ENCODE measurements at places on chromosomes 7 and 10.

GRCh38 chr10:35635576-35635975, 6.5 kb downstream of the FZD8 start:
- no peak for DNase-seq

DNA sequence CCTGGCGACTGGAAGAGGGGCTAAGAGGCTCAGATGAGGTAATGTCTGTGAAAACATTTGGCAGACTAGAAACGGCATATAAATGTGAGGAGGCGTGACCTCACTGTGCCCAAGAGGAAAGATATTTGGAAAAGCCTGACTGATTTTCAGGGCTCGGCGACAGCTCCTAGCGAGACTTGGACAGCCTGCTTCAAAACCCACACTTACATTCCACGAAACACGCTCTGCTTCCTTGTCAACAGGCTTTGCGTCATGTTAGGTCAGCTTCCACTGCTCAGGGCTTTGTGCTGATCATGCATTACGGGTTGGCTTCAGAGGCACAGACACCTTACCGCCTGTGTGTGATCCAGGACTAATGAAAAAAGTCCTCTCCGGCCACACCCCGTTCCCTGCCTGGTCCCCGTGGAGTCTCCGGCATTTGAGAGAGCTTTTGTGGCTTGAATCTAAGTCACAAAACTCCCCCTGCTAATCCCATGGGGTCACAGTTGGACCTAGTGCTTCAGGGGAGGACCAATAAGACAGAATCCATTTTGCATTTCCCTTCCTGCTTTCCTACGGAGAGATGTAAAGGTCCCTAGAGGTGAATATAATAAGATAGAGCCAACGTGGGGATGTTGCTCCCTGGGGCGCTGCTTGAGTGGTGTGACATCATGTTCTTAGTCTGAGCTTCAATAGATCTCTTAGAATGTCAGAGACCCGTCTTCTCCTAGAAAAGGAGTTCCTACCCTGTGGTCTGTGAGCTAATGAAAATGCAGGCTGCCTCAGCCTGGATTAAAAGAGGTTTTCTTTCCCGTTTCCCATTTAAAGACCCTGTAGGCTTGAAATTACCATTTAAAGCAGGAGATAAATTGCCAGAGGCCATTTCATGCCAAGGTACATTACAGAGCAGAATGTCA, 25.5 kb downstream of the FGFBP3 start:
- no peak for DNase-seq

GRCh38 chr7:44327981-44328380, 2.6 kb upstream of the CAMK2B start:
- DNase-seq: no peak

DNA sequence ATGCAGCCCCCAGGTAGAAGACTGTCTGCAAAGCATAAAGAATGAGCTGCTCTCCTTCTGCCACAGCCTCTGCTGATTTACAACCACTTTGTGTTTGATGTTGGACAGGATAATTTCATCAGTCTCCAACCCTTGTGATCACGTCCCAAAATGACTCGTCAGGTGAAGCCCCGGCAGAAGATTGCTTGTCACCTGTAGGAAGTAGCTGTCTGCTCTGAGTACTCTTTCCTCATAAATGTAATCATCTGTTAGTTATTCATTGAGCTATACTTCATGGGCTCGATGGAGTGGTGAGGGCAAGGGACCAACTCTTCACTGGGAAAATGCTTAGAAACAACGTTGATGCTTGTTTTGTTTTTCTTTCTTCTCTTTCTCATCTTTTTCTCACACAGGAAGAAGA, 290.9 kb upstream of the SP8 start:
- no peak for DNase-seq

GRCh38 chr10:3435671-3436070, 263.1 kb upstream of the PITRM1 start:
- no peak for DNase-seq

- DNase-seq: no peak
Measured at GRCh38 chr7:30866939-30867338, 44.7 kb upstream of the AQP1 start.

DNA sequence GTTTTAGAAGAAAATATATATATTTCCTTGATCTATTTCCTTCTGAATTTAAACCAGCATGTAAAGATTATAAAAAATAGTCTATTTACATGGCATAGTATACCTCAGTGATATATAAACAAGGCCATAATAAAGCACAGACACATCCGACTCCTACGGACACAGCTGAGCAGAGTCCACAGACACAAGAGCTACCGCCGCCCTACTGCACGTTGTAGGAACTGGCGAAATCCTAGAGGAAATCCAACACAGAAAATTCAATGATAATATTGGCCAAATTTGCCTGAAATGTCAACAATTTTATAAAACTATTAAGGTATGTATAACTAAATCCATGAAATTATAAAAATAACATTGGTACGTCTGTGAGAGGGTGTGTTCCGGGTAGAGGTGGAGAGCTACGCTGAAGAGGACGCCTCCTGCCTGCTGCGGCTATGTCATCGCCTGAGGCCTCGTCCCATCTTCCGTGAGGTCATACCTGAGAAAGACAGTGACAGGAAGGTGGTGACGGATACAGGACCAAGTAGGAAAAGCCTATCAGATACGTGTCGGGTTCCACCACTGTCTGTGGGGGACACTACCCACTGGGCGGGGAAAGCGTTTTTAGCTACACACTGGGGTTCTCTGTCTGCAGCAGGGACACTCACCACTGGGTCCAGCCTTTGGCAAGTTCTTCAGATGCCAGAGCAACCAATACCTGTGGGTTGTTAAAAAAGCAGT, 29.3 kb upstream of the NCAPG2 start:
- no peak for DNase-seq

GRCh38 chr7:121541457-121541856, 145.3 kb upstream of the FAM3C start:
- no peak for DNase-seq

GRCh38 chr7:139317939-139318505, 23.1 kb upstream of the FMC1 start:
- DNase-seq: no peak

- DNase-seq: no peak
Measured at GRCh38 chr7:80833289-80834268, 85.3 kb downstream of the SEMA3C start.

- no peak for DNase-seq
Measured at GRCh38 chr7:23020742-23021401, 6.9 kb upstream of the HYCC1 start.

DNA sequence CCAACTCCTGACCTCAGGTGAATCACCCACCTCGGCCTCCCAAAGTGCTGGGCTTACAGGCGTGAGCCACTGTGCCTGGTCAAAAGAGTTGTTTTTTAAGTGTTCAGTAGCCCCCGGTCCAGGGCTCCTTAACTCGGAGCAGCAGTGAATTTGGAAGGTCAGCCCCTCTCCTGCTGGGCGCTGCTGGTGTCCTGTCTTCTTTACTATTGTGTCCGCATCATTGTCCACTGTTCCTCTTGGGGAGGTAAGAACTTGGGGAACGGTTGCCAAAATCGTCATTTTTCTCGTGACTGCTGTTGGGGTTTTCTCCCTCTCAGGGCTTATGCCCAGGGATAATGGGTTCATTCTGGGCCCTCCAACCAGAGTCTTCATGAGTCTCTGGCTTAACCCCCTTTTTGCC, 46.7 kb downstream of the CAMK1D start:
- no peak for DNase-seq

DNA sequence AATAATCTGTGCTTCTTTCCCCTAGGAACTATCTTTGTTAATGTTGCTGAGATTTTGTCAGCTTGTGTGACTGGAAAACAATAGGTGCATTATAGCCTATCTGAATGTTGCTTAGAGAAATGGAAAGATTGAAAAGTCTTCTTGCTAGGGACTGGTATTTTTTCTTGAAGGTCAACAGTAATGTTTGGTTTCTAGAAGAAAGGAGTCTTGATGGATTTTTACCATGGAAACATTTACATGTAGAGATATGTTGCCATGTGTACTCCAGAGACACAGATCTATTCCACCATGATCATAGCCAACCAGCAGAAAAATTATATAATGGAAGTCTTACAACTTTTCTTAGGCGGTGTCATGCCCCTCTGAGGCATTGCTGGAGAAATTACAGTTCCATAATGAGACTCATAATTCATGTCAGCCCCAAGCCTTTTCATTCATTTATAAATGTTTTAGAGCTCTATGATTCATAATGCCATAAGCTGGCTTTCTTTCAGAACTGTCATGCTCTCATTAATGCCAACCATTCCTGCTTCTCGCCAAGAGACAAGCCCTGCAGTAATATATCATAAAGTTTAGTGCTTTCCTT, 175.1 kb upstream of the PTPRZ1 start:
- no peak for DNase-seq

- no peak for DNase-seq
Measured at GRCh38 chr10:60549686-60550085, 160.0 kb upstream of the ANK3 start.

GRCh38 chr7:37916673-37917660, at the start of gene SFRP4:
Gene SFRP4 (minus strand): TSS chr7:37916817. CDS start chr7:37916537, 280 bp downstream.
- no peak for DNase-seq

GRCh38 chr10:81847675-81848074, 27.3 kb upstream of the NRG3 start:
- DNase-seq: no peak

- DNase-seq: no peak
Measured at GRCh38 chr7:30434140-30434799, 44.3 kb downstream of the NOD1 start.
